Activated naive CD4-positive, alpha-beta T cell treated with Interleukin-2 at 50 U/mL for 16 hours (primary cell): ENCODE measurements at places on chromosomes 4 and X.

DNA sequence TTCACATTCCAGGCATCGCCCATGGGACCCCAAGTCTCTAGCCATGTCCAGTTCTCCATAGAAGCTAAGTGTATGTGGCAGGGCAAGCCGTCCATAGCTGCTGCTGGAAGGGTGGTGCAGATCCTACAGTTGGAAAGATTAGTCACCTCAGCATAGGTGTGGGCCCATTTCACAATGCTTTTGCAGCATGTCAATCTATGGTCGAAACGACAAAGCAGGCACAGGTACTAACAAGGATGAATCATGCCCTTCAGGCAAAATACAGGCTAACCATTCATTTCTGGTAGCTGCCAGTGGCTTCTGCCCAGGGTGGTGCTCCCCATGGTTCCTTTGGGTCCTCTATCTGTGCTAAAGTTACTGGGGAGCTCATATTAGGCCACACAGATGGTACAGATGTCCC lies 225.2 kb downstream of the ADGRL3 start:
- DNase-seq: no peak

DNA sequence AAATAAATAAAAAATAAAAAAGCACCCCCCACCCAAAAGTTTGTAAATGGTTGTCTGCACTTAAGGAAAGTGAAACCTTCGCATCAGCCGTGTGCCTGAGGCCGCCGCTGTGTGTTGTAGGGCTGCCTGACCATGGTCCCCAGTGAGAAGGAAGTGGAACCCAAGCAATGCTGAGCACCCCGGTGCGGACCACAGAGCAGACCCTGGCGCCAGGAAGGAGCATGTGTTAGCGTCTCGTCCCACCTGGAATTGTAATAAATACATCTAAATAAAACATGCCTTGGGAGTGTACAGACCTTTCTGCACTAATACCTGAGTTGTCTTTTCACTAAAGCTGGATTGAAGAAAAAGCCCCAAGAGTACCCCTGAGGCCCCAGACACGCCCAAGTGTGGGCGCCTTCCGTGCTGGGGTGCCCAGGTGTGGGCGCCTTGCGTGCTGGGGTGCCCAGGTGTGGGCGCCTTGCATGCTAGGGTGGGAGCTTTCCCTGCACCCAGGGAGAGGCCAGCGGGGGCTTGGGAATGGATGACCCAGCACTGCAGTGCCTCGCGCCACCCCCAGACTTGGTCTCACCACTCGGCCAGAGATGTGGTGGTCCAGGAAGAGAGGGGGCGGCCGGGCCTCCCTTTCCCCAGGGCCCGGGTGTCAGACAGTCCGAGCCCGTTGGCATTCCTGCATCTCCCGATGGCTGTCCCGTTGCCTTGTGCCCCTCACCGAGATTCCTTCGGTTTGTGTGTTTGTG lies 33.7 kb downstream of the HTT-AS start:
- DNase-seq: no peak

DNA sequence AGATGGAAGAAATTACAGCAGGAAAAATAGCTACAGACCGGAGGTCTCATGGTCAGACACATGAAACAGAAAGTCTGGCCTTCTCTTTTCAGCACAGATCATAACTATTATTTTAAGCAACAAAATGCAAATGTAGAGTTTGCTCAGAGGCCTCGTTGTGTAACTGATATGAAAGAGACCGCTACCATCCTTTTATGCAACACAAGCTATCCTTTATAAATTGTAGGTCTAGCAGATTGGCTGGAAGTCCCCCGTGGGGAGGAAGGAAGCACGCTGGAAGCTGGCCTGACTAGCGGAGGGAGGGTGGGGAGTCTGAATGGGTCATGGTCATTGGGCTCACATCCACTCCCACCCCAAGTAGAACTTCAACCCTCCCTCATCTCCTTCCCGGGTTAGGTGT lies 27.7 kb downstream of the DMP1 start:
- DNase-seq: no peak

GRCh38 chr4:160251522-160252170 lies 1148.8 kb downstream of the RAPGEF2 start:
- no peak for DNase-seq
